ENCODE measurements at places on chromosomes 13 and 19. TPM values are rescaled to one million over a fixed set of nuclear protein-coding genes. Genes with fewer than 3 reads are reported as not detected.

GRCh38 chr13:30700364-30700763 is 35.0 kb upstream of the ALOX5AP start:
- no peak for DNase-seq

FBXO27 gene
- total RNA-seq = not detected

GRCh38 chr19:10899151-10899653 is 27.8 kb downstream of the CARM1 start:
- no peak for DNase-seq

EPSTI1 gene
- 21.3 TPM for total RNA-seq

DNA sequence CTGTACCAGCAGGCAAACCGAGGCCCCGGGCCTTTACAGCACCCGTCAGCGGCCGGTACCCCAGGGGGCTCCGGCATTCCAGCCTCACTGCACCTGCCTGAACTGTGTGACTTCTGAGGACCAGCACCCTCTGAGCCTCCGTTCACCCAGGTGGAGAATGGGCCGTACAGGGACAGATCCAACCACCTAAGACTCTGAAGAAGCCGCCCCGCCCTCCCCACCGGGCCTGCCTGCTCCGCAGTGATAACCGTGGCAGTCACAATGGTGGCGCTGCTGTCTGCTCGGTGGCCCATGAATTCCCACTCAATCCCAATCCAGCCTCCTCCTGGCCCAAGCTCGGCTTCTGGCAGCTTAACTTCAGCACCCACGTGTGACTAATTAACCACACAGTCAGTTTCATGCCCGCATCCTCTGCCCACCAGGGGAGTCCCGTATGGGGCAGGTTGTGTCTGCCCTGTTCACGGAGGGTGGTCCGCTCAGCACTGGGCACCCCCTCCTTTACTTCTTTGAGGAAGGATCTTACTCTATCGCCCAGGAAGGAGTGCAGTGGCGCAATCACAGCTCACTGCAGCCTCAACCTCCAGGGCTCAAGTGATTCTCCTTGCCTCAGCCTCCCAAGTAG is 3.4 kb downstream of the TCF3 start:
- DNase-seq = no peak

SLC10A2 gene
- total RNA-seq = not detected

GRCh38 chr13:82614086-82614485 is 1268.2 kb downstream of the SLITRK1 start:
- DNase-seq = no peak

Measured in SJSA1 (cell line).